ENCODE measurements at places on chromosomes 4 and X.

GRCh38 chr4:14924076-14924811 lies 78.0 kb upstream of the CPEB2 start:
- DNase-seq, result no peak

DNA sequence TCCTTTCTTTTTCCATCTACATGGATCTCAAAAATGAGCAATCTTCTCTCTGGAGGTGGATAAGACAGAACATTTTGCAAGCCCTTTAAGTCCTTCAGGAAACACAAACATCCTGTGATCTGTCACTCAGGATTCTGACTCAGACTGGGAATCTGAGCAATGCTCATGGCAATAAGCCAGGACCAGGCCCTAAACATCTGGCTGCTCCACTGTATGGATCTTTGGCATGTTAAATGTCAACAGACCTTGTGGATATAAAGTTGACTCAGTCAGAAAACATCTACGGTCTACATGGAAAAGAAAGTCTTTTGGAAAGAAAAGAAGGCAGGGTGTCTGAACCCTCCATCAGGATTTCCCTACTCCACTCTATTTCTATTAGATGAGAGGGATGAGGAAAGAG lies 17.8 kb upstream of the CHIC2 start:
- DNase-seq, result no peak

- DNase-seq, result no peak
These were observed 11.2 kb upstream of the SYTL4 start for GRCh38 chrX:100743009-100743607.

GRCh38 chr4:112857461-112857860 lies 192.0 kb upstream of the ANK2 start:
- no peak for DNase-seq

- no peak for DNase-seq
These were observed 411.9 kb downstream of the TRIML1 start for GRCh38 chr4:188551156-188551555.

- DNase-seq, result no peak
These were observed 8.0 kb upstream of the HS3ST1 start for GRCh38 chr4:11436673-11437072.

- peak; percentile 36 for DNase-seq
These were observed 33.9 kb upstream of the HPF1 start for GRCh38 chr4:169791527-169792156.

DNA sequence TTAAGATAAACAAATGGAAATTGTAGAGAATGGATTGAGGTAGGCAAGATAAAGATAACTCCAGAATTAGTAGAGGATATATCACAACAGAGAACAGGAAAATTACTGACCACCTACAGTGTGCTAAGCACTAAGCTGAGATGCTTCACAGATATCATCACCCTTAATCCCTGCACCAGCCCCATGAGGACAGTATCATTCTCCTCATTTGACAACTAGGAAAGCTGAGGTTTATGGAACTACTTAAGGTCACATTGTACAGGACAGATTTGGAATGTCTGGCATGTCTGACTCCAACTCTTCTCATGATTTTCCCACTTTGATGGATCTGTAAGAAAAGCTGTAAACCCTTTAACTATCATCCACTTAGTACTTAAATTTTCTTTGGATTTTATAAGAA lies 95.5 kb downstream of the CASK start:
- DNase-seq, result no peak

GRCh38 chrX:48578661-48579128 lies 4.4 kb downstream of the RBM3 start:
- DNase-seq, result no peak

DNA sequence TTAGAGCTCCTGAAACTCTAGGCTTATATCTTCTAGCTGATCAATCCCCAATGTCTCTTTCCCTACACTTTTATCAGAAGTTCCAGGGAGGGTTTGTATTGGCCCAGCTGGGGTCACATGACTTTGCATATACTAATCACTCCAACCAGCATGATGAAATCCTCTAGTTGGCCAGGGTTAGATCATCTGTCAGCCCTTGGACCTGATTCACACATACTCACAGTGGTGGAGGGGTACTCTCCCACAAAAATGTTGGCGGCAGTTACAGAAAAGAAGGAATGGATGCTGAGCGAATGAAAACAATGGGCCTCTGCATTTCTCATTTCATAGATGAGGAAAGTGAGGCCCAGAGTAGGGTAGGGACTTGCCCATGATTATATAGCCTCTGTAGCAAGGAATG lies 151.1 kb downstream of the PJA1 start:
- no peak for DNase-seq

GRCh38 chrX:41332408-41333002 lies 1.5 kb upstream of the DDX3X start:
- no peak for DNase-seq

DNA sequence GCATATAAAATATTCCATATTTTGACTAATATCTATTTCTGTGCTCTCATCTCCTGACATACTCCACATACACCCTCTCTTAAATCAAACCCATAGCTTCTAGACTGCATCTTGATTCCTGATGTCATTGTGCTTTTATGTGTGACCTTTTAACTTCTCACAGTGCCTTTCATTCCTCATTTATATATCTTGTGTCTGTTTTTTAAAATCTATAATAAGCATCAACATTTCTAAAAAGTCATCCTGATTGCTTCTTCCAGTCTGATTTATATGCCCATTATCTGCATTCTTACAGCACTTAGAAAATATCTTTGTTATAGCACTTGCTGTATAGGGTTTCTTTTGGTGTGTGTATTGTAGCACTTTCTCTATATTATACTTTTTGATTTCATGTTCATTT lies 190.1 kb upstream of the ITM2A start:
- no peak for DNase-seq

DNA sequence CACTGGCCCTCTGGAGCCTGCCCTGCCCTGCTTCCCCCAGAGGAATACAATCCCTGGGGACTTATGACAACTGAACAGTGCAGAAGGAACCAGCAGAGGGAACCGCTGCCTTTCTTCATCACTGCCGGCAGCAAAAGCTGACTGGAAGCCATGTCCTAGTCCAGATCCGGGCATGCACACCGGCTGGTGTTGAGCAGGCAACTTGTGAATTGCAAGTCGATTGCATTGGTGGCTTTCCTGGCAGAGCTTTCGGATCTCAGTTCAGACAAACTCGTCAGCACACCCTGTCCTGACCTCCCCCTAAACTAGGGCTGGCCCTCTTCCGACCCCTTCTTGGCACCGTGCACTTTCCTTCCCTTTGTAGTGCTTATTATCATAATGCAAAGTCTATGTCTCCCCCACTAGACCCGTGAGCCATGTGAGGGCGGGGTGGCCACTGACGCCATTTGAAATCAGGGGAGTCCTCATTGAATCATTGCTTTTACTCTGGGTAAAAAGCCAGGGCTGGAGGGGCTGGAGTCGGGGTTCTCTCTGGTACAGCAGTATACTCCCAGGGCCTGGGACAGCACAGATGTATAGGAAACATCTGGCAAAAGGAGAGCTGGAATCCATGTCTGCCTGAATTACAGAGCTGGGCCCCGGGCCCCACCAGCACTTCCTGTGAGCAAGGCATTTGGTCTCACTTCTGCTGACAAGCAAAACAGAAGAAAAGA lies 1.8 kb downstream of the ARHGAP4 start:
- DNase-seq, result no peak

- DNase-seq, result peak; percentile 3
These were observed 83.2 kb downstream of the GPR143 start for GRCh38 chrX:9682456-9682855.

DNA sequence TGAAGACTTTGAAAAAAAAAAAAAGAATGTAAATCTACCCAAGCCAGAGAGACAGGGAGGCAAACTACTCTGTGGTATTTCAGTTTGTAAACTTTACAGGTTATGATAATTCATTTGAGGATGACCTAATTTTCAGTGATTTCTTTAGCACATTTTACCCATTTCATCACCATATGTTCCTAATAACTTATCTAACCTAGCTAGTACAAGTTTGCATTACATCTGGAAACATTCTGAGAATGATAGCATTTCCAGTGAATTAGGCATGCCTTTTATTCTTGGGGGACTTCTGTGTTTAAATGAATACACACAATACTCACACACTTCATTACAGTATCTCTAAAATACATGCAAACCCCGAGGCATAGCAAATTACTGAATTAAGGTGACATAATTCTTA lies 1055.5 kb downstream of the PCDH18 start:
- no peak for DNase-seq
